Articular chondrocyte of knee joint (primary cell): ENCODE measurements at places on chromosomes 5 and 9. TPM values are rescaled to one million over a fixed set of nuclear protein-coding genes. Genes with fewer than 3 reads are reported as not detected.

Gene TOMM5
- total RNA-seq: 91.6 and 92.0 TPM in 2 replicates

Gene AGXT2
- not detected in 2 replicates for total RNA-seq

Gene MEIKIN
- total RNA-seq: not detected in 2 replicates

Gene ANKRD18A
- total RNA-seq: not detected in 2 replicates

Gene SNX30
- 25.5 and 26.1 TPM in 2 replicates for total RNA-seq
